ENCODE measurements at places on chromosomes 6 and 20. TPM values are rescaled to one million over a fixed set of nuclear protein-coding genes. Genes with fewer than 3 reads are reported as not detected.

The LY6G5C gene
- 1.3 TPM for total RNA-seq

The TASP1 gene
- 10.8 TPM for total RNA-seq

The C6orf58 gene
- total RNA-seq, result not detected

The NMBR gene
- total RNA-seq, result not detected

The BANF2 gene
- not detected for total RNA-seq

The MICB gene
- total RNA-seq, result 33.1 TPM

The IL17A gene
- not detected for total RNA-seq

The PHIP gene
- 56.1 TPM for total RNA-seq

The CNKSR3 gene
- total RNA-seq, result 9.1 TPM

The TRIM40 gene
- not detected for total RNA-seq

The ZC2HC1B gene
- not detected for total RNA-seq

The SLC32A1 gene
- not detected for total RNA-seq

The OXT gene
- not detected for total RNA-seq

The WFDC2 gene
- not detected for total RNA-seq
